ENCODE measurements at places on chromosomes 3 and 15.

DNA sequence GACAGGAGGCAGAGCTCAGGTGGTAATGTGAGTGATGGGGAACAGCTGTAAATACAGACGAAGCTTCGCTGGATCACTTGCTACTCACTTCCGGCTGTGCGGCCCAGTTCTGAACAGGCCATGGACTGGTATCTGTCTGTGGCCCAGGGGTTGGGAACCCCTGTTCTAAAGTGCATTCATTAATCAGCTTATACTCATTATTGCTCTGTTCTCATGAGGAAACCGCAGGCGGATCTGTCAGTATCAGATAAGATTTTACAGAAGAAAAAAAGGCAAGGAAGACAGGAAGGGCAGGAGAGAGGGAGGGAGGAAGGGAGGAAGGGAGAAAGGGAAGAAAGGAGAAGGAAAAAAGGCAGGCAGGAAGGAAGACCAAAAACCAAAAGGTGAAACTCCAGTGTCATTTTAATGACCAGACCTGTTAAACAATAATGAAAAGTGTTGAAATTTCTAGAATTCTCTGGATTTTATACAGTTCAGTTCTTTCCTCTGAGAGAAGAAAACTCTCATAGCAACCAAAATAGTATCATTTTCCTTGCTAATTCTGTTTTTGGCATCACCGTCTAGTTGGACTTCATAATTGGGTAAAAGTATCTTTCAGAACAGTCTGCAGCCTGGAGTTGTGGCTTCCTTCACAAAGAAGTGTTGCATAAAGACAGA, 128.0 kb upstream of the PROK2 start:
- no peak for DNase-seq

DNA sequence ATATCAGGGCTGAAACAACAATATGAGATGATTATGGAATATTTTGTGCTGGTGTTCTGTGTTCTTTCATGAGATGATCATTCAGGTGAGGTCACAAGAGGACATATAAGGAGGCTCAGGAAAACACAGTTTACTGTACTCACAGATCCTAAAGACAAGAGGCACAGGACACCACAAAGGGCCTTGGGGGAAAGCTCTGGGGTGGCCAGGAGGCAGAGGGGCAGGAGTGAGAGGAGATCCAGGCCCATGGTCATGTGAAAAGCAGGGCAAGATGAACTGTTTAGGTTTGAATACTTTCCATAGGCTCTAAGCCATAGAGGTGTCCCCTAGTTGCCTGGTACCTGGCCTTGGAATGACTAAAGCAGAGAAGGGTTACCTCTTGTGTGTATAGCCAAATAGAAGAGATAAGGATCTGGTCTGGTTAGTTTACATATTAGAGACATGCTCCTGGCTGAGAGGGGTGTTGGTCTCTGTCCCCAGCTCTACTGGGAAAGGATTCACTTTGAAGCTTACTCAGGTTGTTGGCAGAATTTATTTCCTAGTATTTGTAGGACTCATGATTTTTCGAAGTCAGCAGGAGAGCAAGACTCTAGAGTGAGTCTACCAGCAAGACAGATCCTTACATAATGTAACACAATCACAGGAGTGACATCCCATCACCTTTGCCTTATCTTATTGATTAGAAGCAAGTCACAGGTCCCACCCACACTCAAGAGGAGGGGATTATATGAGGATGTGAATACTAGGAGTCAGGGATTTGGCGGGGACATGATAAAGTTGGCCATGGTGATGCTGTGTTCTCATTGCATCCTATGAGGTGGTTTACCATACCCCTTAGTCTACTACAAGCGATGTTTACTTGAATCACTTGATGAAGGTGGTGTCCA, 11.3 kb upstream of the TM4SF1 start:
- DNase-seq: no peak

GRCh38 chr3:44712455-44713075, at the start of gene ZNF502:
Gene ZNF502, plus strand, starts transcription at chr3:44712660. Its CDS starts 7,602 bp downstream, at chr3:44720262.
- DNase-seq: peak; percentile 67

GRCh38 chr3:180974286-180974685, 15.2 kb downstream of the DNAJC19 start:
- no peak for DNase-seq

- DNase-seq: no peak
These were observed 94.0 kb downstream of the WDR76 start for GRCh38 chr15:43920815-43921214.

DNA sequence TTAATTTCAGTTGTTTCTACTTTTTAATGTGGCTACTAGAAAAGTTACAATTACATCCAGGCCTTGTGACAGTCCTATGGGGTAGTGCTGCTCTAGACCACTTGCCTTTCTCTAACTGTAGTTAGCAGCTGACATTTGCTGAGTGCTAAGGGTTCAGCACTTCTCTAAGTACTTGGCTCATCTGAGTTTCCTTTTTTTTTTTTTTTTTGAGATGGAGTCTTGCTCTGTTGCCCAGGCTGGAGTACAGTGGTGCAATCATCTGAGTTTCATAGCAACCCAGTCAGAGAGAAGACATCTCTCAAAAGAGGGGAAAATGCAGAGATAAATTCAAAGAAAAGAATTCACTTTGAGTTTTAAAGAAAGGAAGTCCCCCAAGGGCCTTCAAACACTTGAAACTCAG, 130.8 kb downstream of the MYLK start:
- DNase-seq: no peak

DNA sequence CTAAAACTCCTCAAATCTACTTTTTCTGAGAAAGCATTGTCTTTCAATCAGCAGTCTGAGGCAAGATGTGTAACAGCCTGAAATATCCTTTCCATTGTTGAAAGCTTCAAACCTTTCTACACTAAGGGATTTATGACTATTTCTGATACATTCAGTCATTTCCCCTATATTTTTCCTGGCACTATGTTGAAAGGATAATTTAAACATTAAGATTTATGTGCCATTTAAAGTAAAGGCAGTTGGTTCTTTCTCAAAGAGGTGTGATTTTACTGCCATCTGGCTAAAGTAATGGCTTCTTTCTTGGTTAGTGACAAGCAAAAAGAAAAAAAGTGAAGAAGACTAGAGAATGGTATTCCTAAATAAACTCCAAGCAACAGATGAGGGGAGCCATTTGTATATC, 249.6 kb upstream of the COL8A1 start:
- no peak for DNase-seq

DNA sequence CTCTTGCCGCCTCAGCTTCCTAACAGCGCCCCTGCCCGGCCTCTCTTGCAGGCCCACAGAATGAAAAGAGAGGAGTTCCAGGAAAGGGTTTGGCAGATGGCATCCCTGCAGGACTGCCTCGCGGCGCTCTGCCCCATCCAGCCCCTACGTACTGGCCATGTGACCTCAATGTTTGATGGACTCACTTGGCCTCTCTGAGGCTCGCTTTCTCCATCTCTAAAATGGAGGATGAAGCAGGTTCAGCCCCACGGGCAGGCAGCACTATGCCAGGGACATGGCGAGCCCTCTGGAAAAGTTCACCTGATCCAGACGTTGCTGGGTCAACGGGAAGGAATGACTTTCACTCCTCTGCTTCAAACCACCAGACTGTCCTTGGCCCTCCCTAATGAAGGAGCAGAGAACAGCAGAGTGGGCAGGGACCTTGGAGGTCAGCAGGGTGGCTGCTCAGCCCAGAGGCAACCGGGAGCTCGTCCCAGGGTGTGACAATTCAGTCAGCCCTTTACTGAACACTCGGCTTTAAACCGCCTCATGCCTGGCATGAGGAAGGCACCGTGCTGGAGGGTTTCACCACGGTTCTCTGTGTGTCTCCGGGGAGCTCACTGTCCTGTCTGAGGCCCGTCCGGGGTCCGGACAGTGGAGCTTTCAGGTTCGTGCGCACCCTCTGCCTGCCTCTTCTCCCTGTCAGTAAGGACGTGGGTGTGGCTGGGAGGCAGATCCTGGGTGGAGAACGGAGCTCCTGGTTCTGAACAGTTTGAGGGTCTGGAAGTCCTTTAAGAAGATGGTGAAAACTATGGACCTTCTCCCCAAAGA, 101.3 kb downstream of the LINGO1 start:
- DNase-seq: no peak

DNA sequence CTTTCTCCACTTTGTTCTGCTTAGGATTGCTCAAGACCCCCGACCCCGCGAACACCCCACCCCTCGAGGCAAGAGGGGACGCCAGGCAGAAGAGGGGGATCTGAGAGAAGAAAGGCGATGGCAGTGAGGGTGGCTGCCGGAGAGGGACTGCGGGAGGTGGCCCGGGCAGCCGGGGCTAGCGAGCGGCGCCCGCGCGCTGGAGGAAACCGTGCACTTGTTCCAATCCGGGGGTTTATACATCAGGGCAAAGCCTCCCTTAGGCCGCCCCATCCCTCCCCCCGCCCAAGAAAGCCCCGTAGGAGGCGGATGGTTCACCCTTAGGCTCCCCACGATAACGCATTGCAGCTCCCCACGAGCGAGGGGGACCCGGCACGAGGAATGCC, 475 bp downstream of the ERC2 start:
- no peak for DNase-seq

GRCh38 chr3:87268646-87269211, 7.7 kb downstream of the POU1F1 start:
- no peak for DNase-seq

GRCh38 chr15:28112101-28112760, 13.1 kb upstream of the OCA2 start:
- DNase-seq: no peak

Measured in HFF-Myc (cell line).